Tongue (tissue), 3 donors: ENCODE measurements at places on chromosomes 13 and 19. TPM values are rescaled to one million over a fixed set of nuclear protein-coding genes. Genes with fewer than 3 reads are reported as not detected.

The FOSB gene
- 5.0 TPM for total RNA-seq

The LRRC63 gene
- not detected for total RNA-seq

The ZNF177 gene
- 5.8 TPM for total RNA-seq

The SIGLEC10 gene
- 2.1 TPM for total RNA-seq

The MUC16 gene
- total RNA-seq: 1.1 TPM

The ZNF726 gene
- 9.3 TPM for total RNA-seq

GRCh38 chr19:57123882-57124281 is 4.1 kb downstream of the USP29 start:
- no peak for DNase-seq

DNA sequence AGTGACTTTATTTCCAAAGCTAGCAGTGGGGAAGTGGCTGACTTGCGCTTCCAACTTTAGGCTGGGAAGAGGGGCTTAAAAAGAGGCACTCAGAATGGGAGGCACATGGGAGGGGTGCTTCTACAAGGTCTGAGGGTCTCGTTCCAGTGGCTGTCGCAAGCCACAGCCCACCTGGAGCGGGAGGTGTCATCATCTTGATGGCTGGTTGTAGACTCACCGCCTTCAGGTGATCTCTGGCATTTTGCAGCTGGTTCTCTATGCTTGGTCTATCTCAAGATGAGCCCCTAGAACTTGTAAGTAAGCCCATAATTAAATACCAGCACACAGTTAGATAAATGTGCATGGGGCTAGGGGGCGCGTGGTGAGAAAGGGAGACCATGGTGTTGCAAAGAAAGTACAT is 9.2 kb downstream of the TEX29 start:
- no peak for DNase-seq

- DNase-seq: no peak
Measured at GRCh38 chr13:106103779-106104178, 431.7 kb downstream of the EFNB2 start.

DNA sequence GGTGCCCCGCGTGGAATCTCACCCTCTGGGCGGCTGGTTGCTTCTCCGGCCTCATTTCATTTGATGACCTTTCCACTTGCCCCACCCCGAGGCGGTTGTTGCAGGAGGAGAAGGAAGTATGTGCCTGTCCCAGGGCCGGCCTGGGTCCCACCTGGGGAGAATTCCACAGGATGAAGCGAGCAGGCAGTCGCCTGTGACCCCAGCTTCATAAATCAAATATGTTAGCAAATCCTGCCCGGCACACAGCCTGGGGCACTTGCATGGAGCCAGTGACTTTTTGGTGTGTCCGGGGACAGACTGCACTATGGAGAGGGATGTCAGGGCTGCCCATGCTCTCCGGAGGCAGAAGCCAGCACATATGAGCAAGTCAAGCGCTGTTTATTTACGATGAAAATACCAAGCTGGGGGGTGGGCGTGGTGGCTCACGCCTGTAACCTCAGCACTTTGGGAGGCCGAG is 19.7 kb upstream of the ZBTB7A start:
- DNase-seq: no peak

GRCh38 chr13:39110518-39111097 is 72.4 kb downstream of the NHLRC3 start:
- no peak for DNase-seq

- DNase-seq: no peak
Measured at GRCh38 chr19:49553451-49554271, 25.9 kb downstream of the RCN3 start.
